ENCODE measurements at places on chromosomes 2 and 18.

- DNase-seq: no peak
Measured at GRCh38 chr18:79718878-79719477, 39.4 kb downstream of the CTDP1 start.

DNA sequence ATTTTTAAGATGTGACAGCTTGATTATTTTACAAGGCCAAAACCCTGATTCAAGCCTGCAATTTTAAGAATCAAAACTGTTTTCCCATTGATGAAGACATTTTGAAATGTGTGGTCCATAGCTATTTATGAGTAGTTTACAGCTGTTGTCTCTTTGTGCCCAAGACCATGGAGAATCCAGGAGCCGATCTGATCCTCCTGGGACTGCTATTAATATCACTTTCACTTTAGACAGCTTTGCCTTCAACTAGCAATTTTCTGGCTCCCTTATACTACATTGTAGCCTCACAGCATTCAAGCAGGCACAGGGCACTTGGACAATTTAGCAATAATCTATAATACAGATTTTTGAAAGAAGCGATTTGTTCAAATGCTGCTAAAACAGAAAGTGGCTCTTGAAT lies 172.9 kb downstream of the SLC8A1 start:
- no peak for DNase-seq

DNA sequence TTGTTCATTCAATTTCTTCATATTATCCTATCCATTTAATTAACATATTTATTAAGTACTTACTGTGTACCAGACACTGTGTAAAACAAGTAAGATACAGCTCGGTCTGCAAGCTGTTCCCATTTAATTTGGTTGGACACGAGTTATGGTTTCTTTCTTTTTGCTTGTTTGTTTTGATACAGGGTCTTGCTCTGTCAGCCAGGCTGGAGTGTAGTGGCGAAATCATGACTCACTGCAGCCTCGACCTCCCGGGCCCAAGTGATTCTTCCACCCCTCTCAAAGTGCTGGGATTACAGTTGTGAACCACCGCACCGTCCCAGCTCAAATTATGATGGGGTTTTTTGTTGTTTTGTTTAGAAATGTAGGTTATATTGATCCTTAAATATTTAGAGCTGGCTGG lies 9.0 kb downstream of the CYBRD1 start:
- no peak for DNase-seq

- DNase-seq: no peak
Measured at GRCh38 chr2:113169002-113169530, 4.7 kb upstream of the PSD4 start.

DNA sequence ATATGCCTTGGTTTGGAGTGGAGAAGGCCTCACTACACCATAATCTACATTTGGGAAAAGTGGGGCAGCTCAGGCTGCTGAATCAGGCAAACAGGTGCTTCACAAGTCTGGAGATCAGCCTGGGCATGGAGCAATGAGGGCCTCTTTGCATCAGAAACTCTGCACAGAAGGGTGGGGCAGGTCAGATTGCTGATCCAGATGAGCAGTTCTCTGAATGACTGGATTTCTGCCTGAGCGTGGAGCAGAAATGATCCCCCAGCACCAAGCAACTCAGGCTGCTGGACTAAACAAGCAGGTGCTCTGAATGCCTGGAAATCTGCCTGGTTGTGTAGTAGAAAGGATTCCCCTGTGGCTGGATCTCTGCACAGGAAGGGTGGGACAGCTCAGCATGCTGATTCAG lies 605.3 kb upstream of the ZNF804A start:
- no peak for DNase-seq

GRCh38 chr18:61435064-61435652 lies 101.9 kb downstream of the CDH20 start:
- peak; percentile 25 for DNase-seq

DNA sequence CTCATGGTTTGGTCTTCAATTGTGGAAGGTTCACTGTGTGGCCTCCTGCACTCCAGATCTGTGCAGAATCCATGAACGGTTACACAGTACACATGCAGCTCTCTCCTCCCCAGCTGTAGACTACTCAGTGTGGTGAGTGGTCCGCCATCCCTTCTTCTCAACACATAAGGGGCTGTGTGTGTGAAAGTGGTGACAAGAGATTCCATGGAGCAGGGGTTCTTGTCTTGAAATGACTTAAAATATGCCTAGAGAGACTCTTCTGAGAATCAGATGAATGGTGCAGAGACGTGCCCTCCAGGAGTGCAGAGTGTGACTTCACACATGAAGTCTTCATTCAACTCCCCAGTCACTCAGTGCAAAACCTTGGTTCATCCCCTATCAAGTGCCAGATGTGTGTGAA lies 151.0 kb upstream of the COPS8 start:
- DNase-seq: no peak

GRCh38 chr2:136070913-136071312 lies 47.0 kb downstream of the CXCR4 start:
- DNase-seq: no peak

- no peak for DNase-seq
Measured at GRCh38 chr2:139217641-139218040, 437.5 kb upstream of the NXPH2 start.

GRCh38 chr2:32482471-32482870 lies 125.6 kb downstream of the BIRC6 start:
- no peak for DNase-seq

GRCh38 chr18:24053211-24053610 lies 38.7 kb downstream of the TTC39C start:
- DNase-seq: peak; percentile 74

DNA sequence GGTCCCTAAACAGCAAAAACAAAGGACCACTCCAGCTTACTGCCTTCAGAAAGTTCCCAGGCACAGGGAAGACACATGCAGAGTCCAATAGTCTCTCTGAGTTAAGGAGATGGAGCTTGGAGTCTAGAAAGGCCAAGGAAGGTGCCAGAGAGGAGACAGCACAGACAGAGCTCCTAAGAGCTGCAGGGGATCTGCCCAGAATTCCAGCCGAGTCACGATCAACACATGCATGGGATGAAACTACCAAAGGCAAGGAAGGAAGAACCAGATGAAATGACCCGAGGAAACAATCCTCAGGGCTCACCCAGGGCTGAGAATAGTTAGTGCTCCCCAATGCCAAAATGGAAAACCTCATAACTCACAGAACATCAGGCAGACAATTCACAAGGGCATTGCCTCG lies 15.4 kb downstream of the METTL4 start:
- no peak for DNase-seq

DNA sequence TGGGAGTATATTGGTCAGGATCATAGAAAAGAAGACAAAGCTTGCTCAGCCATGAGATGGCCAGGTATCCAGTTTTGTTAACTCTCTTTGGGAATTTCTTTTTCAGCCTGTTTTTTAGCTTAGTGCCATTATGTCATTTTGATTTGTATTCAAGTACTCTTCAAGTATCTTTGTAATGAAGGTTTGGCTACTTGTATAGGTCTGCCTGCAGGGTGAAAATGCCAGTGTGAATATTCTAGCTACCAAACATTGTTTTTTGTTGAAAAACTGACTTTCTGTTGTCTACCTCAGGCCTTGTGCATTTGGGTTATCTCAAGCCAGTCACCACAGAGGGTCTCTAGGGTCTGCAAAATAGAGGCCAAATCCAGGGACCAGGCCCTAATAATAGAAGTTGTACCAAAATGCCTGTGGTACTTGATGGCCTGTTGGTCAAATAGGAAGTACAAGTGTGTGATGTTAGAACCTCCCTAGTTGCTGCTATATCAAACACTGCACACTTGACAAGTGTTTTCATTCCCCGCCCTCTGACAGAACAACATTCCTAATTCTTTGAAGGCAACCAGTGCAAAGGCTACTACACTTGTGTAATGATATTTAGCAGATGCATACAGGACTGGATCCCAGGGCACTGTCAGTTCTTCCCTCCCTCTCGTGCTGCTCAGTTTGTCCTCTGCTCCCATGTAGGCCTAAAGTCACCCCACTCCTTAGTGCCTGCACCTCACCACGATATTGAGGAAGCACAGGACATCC lies 36.4 kb downstream of the RNMT start:
- no peak for DNase-seq

DNA sequence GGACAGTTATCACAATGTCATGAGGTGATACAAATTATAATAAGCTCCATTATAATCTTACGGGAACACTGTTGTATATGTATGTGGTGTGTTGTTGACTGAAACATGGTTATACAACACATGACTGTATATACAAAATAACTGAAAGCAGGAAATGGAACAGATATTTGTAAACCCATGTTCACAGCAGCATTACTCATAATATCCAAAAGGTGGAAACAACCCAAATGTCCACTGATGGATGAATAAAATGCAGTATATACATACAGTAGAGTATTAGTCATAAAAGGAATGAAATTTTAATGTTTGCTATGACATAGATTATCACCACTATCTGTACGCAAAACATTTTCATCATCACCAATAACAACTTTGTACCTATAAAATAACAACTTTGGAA lies 107.3 kb downstream of the USP34 start:
- DNase-seq: no peak

DNA sequence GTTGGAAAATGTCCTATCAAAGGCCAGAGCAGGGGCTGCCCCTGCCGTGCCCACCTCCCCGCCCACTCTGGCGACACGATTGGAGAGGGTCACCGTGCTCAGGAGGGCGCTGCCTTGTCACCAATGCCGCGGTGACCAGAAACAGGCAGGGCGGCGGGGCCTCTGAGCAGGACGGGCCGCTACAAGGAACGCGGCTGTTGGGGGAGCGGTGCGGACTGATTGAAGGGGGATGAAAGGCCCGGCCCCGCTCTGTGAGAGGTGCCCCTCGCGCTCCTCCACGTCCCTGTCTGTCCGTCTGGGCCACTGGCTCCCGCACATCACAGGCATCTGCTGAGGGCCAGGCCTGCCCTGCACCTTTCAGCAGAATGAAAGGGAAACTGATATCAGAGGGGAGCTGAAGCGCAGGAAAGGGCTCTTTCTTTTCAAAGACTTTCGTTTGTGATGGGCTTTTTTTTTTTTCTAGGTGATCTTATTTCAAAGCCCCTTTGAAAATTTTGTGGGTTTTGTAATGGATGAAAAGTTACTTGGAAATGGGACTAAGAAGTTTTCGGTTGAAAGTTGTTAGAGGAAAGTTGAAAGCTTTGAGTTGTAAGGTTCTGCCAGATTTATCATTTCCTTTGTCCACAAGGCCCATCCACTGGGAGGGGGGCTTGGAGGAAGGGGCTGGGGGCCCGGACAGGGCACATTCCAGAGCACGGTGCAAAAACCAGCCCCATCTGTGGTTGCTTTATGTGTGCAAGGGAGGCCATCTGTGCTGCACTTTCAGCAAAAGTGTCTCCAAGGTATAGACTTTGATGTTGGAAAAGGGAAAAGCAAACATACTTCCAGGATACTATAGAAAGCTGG lies 244.2 kb downstream of the KLHL29 start:
- DNase-seq: no peak

DNA sequence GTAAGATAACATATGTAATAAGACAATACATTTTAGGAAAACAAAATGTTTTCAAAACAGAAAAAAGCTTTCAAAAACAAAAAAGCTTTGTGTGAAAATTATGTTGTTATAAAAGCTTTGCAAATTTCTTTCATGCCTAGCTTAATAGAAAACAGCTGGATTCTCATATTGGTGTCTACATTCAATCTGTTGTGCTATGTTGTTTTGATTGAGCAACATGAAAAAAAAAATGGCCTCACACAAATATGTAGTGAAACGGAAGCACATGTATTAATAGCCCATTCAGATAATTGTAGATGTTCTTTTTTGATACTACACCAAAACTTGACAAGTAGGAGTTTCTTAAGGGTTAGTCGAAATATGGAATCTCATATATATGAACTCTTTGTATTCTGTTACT lies 197.5 kb downstream of the ZEB2 start:
- DNase-seq: no peak

DNA sequence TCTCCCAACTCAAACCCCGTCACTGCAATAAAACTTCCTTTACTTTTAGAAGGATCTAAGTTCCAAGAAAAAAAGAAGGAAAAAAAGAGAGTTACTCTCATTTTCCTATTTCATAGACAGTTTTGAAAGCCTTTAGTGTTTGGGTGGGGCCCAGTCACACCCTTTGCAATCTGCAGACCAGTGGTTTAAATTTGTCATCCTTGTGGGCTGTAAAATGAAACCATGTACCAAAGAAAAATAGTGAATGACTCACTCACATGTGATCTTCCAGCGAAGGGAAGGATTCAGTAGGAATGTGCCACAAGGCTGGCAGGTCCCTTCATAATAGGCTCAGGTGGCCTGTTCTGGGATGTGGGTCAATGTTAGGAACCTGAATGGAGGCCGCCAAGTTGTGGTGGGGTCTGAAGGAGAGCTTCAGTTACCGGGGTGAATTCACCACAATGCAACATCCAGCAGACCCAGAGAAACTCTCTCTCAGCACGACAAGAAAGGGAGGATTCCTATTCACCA lies 28.3 kb downstream of the ANXA4 start:
- peak; percentile 79 for DNase-seq

GRCh38 chr2:170973225-170973491 lies 44.1 kb downstream of the GORASP2 start:
- no peak for DNase-seq

- DNase-seq: no peak
Measured at GRCh38 chr2:216792222-216793021, 67.4 kb downstream of the TNP1 start.

DNA sequence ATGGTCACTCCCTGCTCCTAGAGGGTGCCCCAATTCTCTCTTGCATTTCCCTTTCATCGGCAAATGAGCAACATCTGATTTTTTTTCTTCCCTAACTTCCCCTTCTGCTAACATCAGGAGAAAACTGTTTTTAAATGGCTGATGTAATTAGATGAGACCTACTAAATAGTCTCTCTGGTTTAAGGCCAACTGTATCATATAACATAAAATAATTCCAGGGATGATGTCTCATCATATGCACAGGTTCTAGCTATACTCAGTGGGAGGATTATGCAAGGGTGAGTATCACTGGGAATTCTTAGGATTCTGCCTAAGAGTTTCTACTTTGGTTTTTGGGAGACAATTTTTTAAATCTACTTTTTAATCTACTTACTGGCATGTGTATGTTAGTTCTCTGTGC lies 193.4 kb downstream of the PARD3B start:
- no peak for DNase-seq

GRCh38 chr2:178700922-178701342 lies 106.3 kb downstream of the TTN start:
- DNase-seq: peak; percentile 48

GRCh38 chr2:27380626-27381545 lies at the start of gene ZNF513:
TSS of gene ZNF513 (minus strand) at chr2:27380734. CDS start at chr2:27380526, 208 bp downstream.
- peak; percentile 82 for DNase-seq

DNA sequence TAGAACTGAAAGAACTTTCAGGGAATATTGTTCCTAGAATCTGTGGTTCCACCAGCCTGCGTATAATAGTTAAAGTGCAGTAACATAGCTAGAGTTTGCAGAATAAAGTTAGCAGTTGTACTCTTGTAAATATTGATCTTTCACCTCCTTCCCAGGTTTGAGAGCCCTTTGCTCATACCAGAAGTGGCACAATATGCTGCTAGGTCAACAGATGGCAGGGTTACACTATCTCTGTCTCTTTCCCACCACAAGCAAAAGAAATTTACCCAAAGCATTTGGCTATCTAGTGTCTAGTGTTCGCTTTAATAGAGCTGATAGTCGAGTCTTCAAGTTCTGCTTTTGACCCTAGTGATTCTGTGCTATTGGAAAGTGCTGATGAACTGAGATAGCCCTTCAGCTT lies 119.0 kb upstream of the KLHL14 start:
- DNase-seq: no peak

- DNase-seq: no peak
Measured at GRCh38 chr2:173866874-173867618, 98.1 kb downstream of the SP3 start.

GRCh38 chr2:14722904-14723570 lies 90.5 kb downstream of the LRATD1 start:
- DNase-seq: no peak

- no peak for DNase-seq
Measured at GRCh38 chr2:212854771-212855170, 296.6 kb downstream of the IKZF2 start.

GRCh38 chr2:162058973-162059668 lies 14.9 kb downstream of the DPP4 start:
- DNase-seq: peak; percentile 36

All from COLO829 (cell line).